ENCODE measurements at places on chromosomes 1 and 21.

- DNase-seq, result no peak
Observed at GRCh38 chr1:90186506-90187322, 191.8 kb downstream of the ZNF326 start.

GRCh38 chr1:90370686-90371447 lies 346.2 kb downstream of the BARHL2 start:
- DNase-seq, result no peak

GRCh38 chr1:2282556-2283270 lies 54.6 kb downstream of the SKI start:
- DNase-seq, result no peak

GRCh38 chr1:216903382-216903740 lies 180.1 kb upstream of the ESRRG start:
- DNase-seq, result no peak

DNA sequence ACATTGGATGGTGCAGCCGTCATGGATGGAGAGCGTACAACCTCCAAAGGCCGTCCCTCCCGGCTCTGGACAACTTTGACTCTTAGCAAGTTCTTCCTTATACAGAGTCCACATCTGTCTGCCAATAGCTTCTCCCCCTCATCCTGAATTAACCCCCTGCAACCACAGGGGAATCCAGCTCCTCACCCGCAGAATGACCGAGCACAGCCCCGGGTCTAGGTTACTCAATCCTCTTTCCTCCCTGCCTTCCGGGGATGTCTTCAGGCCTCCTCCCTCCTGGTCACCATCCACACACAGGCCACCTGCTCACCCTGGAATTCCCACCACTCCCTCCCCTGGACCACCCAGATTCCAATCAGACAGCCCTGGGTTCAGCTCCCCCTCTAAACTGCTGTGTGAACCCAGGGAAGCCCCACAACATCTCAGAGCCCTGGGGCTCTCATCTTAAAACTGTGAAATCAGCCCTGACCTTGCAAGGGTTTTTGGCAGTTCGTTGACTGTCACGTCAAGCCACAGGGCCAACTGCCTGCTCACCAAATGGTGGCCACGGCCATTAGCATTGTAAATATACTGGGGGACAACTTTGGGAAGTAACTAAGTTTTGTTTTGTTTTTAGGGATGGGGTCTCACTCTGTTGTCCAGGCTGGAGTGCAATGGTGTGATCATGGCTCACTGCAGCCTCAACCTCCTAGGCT lies 54.2 kb downstream of the HSPG2 start:
- DNase-seq, result no peak

DNA sequence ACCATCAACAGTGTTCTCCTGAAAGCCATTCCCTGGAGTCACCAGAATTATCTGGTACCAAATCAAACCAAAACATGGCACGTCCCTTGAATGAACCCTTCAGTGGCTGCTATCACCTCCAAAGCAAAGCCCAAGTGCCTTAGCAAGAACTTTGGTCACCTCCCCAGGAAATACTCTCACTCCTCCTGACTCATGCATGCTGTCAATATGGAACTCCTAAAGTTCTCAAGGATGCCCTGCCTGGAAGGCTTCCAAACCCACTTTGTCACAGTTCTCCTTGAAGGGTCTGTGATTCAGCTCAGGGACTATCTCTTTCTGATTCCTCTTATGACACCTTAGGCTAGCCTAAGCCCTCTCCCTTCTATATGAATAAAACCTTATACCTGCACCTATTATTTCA lies 146.1 kb upstream of the RUNX1 start:
- no peak for DNase-seq

DNA sequence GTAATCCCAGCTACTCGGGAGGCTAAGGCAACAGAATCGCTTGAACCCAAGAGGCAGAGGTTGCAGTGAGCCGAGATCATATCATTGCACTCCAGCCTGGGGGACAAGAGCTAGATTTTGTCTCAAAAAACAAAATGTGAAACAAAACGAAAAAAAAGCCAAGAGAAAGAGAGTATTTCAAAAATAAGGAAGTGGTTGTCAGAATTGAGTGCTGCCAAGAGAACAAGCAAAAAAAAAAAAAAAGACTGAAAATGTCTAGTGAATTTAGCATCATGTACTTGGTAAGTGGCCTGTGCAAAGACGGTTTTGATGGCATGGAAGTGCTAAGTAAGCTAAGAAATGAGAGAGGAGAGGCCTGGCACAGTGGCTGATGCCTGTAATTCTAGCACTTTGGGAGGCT lies 14.3 kb downstream of the KPNA6 start:
- DNase-seq, result no peak

DNA sequence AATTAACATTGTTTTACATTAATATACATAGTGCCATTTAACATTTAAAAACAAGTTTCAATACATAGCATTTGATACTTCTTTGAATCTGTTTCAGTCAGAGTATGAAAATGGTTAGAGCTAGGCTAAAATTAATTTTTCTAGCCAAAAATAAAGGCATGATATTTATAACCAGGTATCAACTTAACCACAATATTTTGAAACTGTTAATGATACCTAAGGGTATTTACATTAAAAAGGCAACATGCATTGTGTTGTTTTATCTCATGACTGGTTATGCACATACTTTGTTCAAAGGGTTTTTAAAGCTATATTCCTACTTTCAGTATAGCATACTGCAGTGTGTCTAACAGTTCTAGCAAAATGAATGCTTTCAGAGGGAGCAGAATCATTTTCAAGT lies 130.0 kb downstream of the HS2ST1 start:
- no peak for DNase-seq

GRCh38 chr1:204464701-204465100 lies 29.9 kb downstream of the PIK3C2B start:
- no peak for DNase-seq

GRCh38 chr1:64263856-64264255 lies 60.4 kb downstream of the UBE2U start:
- DNase-seq, result no peak

- DNase-seq, result no peak
Observed at GRCh38 chr1:159750621-159751020, 30.1 kb upstream of the DUSP23 start.

All from hematopoietic multipotent progenitor cell treated with erythropoietin and hydrocortisone succinate and interleukin-3 and kit ligand, for 17 days (in vitro differentiated cells).